ENCODE measurements at places on chromosomes 4 and X. TPM values are rescaled to one million over a fixed set of nuclear protein-coding genes. Genes with fewer than 3 reads are reported as not detected.

Gene FHDC1
- 0.86 TPM for total RNA-seq

Gene UGT2A3
- total RNA-seq = 0.07 TPM

Gene TMEM144
- 2.7 TPM for total RNA-seq

Gene FGFR3
- total RNA-seq = 1.8 TPM

Gene KLHL4
- 5.8 TPM for total RNA-seq

Gene MAGEA8
- total RNA-seq = not detected

Gene NR0B1
- 33.7 TPM for total RNA-seq

Gene NPY2R
- not detected for total RNA-seq

Gene ETDB
- total RNA-seq = not detected

Gene CTAG1B
- not detected for total RNA-seq

Gene FAM47A
- not detected for total RNA-seq

Gene STARD8
- total RNA-seq = 1.3 TPM

Gene ADAMTS3
- total RNA-seq = not detected

Gene BRS3
- not detected for total RNA-seq

Gene PRDX4
- 299 TPM for total RNA-seq

Gene XAGE2
- not detected for total RNA-seq

Gene CFAP299
- total RNA-seq = not detected
